ENCODE measurements at places on chromosomes 16 and 17.

DNA sequence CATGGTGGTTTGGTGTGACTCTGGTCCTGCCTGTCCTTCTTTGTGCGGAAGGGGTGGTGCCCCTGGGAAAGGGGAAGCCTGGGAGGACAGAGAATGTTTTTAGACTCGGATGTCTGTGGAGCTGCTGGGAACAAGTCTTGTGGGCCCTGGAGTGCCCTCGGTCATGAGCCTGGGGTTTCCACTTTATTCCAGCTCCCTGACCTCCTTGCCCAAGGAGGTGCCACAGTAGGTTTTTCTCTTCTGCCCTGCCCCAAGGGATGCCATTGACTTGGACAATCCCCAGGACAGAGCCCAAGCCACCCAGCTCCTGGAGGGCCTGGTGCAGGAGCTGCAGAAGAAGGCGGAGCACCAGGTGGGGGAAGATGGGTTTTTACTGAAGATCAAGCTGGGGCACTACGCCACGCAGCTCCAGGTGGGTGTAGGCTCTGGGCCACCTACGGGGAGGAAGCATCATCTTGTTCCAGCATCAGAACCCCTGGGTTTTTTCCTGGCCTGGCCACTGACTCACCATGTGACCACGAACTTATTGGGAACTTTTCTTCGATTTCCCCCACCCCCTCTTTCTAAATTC is 1.4 kb downstream of the STAT5A start:
- peak; percentile 78 for DNase-seq

DNA sequence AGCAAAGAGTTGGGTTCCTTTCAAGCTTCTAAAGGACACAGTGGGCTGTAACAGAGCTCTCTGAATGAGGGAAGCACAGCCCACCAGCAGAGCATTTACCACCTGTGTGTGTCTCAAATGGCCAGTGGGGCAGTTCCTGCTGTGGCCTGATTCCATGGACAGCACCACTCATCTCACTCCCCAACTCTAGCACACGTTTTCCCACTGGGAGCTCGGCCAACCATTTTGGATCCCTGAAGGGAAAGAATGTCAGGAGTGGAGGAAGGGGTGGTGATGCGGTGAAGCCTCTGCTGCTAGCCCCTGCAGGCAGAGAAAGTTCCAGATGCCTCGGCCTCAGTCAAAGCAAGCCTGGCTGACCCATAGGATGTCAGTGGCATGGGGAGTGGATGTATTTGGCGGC is 86.6 kb downstream of the PLXDC1 start:
- no peak for DNase-seq

- DNase-seq, result peak; percentile 32
Observed at GRCh38 chr17:8740486-8740885, 4.2 kb downstream of the CCDC42 start.

DNA sequence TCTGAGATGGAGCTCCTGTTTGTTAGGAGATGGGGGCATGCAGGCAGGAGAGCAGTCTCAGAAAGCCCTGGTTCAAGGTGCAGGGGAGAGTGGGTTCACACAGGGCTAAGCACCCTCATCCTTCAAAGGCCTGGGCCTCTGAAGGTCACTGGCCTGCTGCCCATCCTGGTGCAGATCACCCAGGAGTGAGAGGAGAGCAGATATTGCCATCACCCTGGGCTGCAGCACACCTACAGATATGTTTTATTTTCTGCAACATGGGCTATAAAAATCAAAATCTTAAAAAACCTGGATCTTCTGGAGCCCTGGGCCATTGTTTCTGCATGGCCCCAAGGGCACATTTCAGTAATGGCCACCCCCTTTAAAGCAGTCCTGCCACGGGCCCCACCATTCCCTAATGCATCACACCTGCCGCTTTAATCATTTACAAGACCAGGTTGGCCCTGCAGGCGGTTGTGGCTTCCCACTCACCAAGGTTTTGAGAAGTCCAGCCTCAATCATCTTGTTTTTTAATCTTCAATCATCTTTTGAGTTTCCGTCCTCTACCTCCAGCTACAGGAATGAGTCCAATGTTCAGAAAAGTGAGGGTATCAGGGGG is 20.4 kb upstream of the NUP93 start:
- no peak for DNase-seq

DNA sequence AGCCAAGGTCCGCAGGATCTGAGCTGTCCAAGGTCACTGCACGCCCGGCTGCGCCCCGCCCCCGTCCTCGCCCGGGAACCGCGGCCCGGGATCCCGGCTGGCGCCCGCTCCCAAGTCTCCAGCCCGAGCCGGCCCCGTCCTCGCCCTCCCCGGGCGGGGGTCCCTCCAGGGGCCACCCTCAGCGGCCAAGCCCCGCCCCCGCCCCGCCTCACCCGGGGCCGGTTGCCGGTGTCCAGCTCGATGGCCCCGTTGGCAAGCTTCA is 216 bp downstream of the VPS9D1 start:
- no peak for DNase-seq

GRCh38 chr16:89502081-89502843 is 5.9 kb upstream of the SPG7 start:
- no peak for DNase-seq

- no peak for DNase-seq
Observed at GRCh38 chr17:21370430-21370829, 5.7 kb upstream of the KCNJ12 start.

GRCh38 chr17:74282587-74283370 is 8.7 kb downstream of the DNAI2 start:
- DNase-seq, result peak; percentile 71

GRCh38 chr16:46885960-46886763 is 2.0 kb downstream of the GPT2 start:
- DNase-seq, result no peak

DNA sequence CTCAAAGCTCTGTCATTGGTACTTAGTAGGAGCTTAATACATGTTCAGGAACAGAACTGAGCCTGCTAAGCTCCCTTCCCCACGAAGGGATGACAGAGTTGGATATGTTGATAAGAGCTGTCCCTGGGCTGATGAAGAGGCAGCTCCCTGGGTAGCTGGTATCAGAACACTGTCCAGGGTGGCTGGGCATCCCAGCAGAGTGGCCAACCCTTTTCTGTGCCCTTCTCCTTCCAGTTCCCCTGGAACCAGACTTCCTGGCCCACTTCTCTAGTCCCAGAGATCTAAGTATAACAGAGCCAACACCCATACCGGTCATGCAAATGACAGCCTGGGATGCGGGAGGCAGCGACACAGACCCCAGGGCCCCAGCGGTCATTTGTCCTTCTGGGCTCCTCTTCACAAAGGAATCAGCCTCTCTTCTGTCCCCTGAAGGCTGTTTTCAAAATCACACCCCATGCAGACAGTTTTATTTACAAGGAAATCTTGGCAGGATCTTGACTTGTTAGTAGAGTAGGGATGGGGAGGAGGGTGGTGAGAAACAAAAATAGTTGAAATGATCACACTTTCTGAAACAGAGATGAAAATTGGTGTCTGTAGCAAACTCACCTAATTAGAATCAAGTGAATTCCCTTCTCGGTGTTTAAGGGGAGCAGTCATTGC is 1.4 kb upstream of the RHBDL3 start:
- no peak for DNase-seq

GRCh38 chr17:82892899-82893565 is 53.2 kb upstream of the ZNF750 start:
- peak; percentile 58 for DNase-seq

GRCh38 chr17:34885076-34885475 is 76.2 kb downstream of the CCT6B start:
- DNase-seq, result no peak

- no peak for DNase-seq
Observed at GRCh38 chr16:81604960-81605383, 160.4 kb downstream of the CMIP start.

GRCh38 chr17:19938736-19939135 is 38.9 kb downstream of the AKAP10 start:
- no peak for DNase-seq

- no peak for DNase-seq
Observed at GRCh38 chr17:8623591-8623990, 6.9 kb downstream of the MYH10 start.

DNA sequence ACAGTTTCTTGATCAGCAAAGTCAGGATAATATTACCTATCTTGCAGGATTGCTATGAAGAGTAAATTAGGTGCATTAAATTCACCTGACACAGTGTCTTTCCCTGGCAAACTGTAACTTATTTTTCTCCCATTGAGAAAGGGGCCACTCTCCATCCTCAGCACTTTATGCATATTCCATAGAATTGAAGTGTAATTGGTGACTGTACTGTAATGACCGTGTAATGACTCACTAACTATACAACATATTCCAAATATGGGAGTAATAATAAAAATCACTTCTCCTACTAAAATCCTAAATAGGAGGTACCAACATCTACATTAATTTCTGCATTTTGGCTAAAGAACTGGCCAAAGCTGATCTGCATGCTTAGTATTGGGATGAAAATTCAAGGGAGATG is 141.9 kb upstream of the NOG start:
- no peak for DNase-seq

GRCh38 chr17:19338031-19338990 is 24.2 kb downstream of the B9D1 start:
- peak; percentile 61 for DNase-seq

- no peak for DNase-seq
Observed at GRCh38 chr17:10149573-10150399, 48.6 kb downstream of the GAS7 start.

- no peak for DNase-seq
Observed at GRCh38 chr16:85768199-85768598, 17.3 kb upstream of the C16orf74 start.

- DNase-seq, result no peak
Observed at GRCh38 chr17:81000334-81000630, 8.6 kb downstream of the CHMP6 start.

DNA sequence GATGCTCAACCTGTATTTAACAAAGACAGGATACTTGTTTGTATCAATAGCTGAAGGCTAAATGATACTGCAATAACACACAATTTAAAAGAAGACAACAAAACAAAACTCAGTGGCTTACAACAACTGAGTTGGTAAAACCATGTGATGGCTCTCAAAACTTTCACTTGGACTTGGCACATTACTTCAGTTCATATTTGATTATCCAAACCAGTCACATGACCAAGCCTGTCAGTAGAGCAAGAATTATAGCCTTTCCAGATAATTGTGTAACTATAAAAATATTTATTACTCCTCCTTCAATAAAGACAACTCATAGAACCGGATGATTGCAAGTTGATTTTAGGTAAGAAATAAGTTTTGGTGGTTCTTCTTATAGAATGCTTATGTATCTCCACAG is 56.8 kb downstream of the NQO1 start:
- DNase-seq, result no peak

DNA sequence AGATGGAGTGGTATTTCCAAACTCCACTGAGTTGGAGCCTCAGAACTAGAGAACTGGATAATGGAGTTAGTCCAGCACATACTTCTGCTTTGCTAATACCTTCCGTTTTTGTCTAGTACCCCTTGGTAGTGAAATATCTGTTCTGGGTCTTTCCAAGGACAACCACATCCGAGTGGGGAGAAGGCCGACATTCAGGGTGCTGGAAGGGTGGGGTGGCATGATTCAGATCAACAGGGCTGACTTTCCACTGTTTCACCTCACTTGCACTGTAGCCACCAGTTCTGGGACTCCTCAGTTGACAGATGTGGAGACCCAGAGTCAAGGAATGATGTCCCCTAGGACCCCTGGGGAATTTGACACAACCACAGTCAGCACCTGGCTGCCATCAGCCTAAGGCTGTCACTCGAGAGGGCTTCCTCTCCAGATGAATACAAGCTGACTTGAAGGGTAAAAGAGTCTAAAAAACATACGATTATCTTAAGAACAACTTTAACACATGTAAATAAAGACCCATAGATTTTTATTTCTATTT is 84.8 kb upstream of the HNF1B start:
- DNase-seq, result no peak

DNA sequence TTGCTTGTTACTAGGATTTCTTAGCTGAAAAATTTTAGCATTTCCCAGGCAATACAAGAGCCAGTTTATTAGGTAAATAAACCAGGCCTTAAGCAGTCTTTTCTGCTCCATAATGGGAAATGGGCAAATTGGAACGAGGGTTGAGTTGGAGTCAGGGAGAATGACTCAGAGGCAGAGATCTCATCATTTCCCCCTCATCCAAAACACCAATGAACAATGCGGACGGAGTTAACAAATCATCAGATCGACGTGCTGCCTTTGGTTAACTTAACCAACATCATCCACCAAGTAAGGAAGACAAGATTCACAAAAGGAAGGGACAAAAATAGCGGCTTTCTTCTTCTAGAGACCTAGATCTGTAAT is 243.5 kb downstream of the STX8 start:
- no peak for DNase-seq

DNA sequence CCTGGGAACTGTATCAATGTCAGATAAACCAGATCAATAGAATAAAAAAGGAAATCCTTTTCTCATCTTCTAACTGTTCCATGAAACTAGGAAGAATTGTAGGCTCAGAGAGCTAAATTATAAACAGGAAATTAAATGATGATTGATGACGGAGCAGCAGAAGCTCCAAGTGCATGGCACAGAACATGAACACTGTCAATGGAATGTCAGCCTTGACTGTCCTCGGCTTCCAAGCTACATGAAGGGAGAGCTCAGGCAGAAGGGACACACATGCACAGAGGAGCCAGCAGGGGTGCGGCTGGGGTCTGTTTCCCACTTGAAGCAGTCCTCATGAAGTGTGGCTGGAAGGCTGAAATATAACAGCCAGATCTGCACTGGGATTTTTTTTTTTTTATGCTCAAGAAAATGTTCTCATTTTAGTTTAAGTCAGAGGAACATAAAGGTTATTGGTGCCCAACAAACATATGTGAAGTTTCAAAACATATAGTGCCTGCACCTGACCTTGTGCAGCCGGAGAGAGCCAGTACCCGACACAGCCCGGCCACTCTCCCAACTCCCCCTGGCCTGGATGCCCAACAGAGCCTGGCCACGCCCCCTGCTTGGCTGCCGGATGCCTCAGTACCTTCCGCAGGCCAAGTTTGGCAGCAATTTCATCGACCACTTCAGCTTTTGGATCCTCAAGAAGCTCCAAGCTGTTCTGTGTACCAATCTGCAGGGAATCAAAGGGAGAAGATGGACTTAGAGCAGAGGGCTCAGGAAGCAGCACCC is 37.0 kb downstream of the NPLOC4 start:
- no peak for DNase-seq

- DNase-seq, result no peak
Observed at GRCh38 chr17:57067162-57067561, 17.9 kb upstream of the AKAP1 start.

GRCh38 chr17:1714980-1715802 is 5.0 kb upstream of the TLCD2 start:
- peak; percentile 63 for DNase-seq

GRCh38 chr17:49631496-49631895 is 46.4 kb downstream of the SPOP start:
- no peak for DNase-seq

GRCh38 chr17:36856222-36856621 is 81.1 kb upstream of the LHX1 start:
- DNase-seq, result no peak

Data from activated naive CD4-positive, alpha-beta T cell treated with Interleukin-2 at 50 U/mL for 16 hours (primary cell).